ENCODE measurements at places on chromosomes 5 and 9.

DNA sequence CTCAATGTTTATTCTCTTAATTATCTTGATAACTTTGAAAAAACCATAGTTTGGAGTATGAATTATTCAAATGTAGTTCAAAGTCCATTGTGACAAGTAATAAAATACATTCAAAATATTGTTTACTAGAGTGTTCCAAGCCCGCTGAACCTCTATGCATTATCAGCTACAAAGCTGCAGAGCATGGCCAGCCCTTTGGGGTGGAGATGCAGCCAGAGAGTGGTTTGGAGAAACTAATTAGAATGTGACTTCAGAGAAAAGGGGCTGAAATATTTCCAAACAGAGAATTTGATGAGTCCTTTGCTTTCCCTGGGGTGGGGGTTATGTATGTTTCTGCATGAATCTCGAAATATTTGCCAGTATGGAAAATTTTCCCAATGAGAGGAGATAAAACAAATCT, 211.3 kb downstream of the NTRK2 start:
- DNase-seq = no peak

DNA sequence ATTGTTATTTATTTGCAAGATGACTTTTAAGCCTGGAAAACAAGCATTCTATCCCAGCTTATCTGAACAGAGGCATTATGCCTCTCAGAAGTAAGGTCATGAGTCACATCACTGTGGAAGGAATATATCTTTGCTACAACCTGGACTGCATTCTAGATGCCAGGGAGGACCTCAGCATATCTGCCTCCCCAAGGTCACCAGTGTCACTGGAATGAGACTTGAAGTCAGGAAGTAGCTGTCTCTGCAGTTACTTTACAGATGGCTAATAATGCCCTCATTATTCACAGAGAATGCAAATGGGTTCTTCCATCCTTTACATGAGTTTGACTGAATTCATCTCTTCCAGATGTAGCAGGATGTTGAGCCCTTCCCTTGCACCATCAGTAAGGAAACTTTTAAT, 4.4 kb upstream of the FAM13B start:
- DNase-seq = no peak

DNA sequence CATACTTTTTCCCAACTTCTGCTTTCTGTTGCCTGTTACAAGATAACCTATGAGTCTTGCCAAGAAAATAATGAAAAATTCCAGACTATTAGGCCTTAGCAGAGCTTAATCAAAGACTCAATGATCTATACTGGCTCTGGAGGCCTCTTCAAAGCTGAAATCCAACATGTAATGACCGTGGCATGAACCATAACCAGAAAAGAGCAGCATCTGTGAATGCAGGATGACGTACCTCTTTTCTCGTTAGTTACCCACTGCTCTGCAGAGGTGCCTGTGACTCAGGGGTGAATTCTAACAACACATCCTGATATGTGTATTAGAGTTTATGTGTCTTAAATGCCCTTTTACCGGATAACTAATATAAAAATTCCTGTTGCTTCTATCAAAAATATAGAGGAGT, 645.4 kb downstream of the PRELID2 start:
- no peak for DNase-seq

DNA sequence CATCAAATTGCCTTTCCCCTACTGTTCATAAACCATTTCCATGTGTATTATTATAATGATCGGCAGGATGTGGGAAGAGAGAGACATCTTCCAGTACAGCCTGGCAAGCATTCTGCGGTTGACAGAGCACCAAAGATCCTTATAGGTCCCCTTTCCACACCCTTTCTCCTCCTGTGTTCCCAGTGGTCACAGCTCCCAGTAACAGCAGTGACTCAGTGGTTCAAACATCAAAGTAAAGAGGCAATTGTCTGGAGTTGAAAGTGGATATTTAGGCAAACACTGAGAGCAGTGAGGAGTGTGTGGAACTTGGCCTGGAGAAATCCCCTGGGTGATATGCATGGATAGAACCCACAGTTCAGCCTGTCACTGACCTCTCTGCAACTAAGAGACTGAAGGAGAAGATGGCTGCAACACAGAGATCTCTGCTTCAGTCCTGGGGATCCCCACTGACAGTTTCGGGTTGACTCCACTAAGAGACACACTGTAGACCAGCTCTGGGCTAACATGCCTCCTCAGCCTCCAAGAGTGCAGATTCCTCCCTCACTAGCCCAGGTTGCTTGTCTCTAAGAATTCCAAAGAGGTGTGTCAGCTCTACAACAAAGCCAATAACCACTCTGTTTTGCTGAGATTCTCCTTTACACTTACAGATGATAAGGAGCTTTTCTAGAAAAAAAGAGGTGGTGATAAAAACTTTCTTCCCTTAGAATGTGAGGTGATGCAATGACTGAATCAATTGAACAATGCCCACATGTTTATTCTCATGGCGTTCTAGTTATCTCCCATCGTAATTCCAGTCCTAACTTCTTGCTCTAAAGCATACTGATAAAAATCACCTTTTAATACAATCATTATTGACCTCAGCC, 94.4 kb upstream of the IL6ST start:
- peak; percentile 19 for DNase-seq

GRCh38 chr9:4793459-4794395, 983 bp downstream of the RCL1 start:
- DNase-seq = no peak

DNA sequence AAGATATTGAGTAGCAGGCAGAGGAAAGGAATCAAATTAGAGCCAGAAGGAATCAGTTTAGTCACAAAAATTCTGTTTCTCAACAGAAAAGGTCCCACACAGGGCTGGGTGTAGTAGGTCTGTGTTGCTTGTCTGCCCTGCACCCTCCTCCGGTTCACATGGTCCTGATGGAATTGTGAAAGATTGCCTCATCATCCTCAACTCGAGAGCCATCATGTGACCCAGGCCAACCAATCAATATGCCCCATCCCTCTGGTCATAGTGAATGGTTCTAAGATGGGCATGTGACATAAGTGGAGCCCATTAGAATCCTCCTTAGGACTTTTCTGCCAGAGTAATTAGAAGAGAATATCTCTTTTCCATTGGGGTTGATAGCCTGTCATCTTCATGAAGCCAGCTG, 56.7 kb upstream of the RAD23B start:
- DNase-seq = no peak

DNA sequence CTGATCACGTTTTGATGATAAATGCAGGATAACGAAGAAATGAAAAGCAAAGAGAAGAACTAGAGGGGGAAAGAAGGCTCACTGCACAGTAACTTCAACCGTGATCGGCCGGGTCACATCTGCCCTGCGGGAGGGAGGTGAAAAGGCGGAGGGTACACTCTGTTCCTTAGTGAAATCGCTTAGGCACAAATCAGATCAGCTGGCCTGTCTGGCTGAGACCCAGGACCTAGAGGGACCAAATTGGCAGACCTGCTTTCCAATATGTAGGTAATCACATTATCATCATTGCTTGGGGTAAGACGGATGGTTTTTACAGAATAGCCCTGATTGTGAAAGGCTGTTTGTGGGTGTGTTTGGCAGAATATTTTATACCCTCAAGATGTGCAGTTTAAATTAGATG, 82.2 kb downstream of the SLC28A3 start:
- DNase-seq = no peak

- DNase-seq = no peak
Measured at GRCh38 chr5:40607202-40607601, 72.5 kb upstream of the PTGER4 start.

DNA sequence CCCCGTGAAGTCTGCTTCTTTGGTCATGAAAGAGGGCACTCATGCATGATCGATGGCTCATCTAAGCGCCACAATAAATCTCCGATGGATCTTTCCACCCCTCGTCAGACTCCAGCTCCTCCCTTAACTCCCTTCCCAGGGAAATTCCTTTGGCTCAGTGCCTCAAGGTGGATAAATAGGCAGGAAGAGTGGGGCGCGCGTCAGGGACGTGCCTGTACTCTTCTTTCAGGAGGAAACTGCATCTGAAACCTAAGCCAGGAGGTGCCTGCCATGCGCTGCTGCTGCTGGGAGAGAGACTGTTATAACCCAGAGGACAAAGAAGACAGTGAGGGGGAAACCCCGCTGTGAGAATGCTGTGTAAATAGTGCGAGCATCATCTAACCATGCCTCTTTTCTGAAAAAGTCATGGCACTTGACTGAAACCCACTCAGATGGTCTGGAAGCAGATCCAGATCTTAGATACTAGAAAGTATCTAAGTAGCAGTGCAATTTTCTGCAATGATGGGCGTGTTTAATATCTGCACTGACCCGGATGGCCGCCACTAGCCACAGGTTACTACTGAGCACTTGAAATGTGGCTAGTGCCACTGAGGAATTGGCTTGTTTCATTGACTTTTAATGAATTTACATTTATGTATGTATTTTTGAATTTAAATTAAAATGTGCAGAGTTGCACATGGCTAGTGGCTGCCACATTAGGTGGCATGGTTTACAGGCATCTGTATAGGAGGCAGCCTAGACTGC, 120.3 kb upstream of the BASP1 start:
- DNase-seq = no peak

DNA sequence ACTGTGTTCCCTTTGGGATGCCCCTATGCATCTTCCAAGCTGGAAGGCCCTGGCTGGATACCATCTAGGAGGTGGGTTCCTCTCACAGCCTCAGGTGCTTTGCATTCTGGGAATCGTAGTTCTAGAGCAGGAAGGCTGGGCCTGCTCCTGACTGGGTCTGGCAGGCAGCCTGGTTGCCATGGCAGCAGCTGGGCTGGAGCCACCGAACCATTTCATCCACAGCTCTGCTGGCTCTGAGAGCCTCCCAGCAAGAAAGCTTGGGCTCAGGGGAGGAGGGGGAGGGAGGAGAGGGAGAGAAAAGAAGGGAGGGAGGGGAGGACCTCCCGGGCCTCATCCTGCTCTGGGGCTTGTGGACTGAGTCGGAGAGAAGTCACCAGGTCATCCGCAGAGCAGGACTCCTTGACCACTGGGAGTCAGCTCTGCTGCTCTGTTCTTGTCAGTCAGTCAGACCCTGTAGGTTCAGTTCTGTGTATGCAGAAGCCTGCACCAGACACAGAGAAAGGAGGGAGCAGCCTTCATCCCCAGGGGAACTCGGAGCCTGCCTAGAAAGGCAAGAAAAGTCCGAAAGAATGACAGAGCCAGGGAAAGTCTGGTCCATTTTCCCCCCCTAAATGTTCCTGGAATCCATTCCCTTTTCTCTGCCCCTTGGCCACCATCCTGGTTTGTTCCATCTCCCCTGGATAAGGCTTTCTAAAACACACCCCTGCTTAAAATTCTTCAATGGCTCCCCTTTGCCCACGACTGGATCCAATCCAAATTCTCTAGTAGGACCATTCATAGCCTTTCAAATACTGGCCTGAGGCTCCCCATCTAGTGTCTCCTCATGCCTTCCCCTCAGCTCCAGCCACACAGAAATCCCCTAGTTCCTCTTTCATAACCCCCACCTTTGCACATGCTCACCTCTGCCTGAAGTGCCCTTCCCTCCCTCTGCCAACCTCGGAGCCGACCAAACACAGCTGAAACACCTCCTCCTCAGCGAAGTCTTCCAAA, 65.4 kb upstream of the ARAP3 start:
- no peak for DNase-seq

DNA sequence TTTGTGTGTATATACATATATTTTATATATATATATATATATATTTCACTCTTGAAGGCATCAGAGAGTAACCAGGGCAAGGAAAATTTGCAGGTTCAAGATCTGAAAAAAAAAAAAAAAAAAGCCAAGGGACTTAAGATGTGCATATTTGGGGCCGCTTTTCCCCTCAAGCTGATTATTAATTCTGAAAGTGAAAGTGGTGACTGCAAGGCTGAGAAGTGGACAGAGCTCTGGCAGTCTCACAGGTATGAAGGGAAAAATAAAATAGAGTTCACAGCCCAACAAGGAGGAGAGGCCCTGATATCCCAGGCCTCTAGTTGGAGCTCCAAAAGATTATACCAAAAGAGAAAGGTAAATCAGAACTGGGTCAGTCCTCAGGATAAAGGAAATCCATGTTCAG, 234.4 kb upstream of the GAS1 start:
- DNase-seq = no peak

DNA sequence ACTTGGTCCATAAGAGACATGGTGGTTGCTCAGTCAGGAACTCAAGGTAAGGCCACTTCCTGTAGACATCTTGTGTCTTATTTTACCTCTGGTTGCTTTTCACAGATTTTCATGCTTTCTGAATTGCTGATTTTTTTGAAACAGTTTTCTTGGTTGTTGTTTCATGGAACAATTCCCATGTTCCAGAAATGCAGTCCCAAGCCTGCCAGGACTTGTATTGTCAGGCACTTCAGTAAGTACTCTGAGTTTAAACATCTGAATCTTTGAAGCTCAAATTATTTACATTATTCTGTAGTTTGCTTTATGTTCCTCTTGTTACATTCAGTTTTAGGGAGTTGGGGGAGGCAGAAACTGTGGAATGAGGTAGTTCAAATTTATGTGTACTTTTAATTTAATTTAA, 290.2 kb downstream of the DMRT2 start:
- no peak for DNase-seq

GRCh38 chr9:77561331-77562018, 86.6 kb downstream of the GNA14 start:
- DNase-seq = no peak

DNA sequence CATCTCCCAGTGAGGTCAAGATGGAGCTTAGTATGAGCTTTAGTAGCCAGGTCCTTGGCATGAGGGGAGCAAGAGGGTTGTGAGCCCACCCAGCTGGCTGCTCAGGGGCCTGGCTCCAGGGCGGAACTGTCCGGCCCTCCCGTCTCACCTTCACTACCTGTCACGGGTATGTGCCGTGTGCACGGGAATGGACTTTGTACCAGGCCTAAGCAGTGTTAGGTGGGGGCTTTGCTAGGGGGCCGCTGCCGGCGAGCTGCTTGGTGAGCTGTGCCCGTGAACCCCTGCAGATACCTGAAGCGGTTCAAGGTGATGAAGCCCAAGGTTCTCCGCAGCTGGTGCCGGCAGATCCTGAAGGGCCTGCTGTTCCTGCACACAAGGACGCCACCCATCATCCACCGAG, 46.7 kb downstream of the WNK2 start:
- DNase-seq = no peak

- no peak for DNase-seq
Measured at GRCh38 chr5:157366741-157367674, 93.0 kb upstream of the NIPAL4 start.

- no peak for DNase-seq
Measured at GRCh38 chr5:20476016-20476415, 488.0 kb upstream of the CDH18 start.

DNA sequence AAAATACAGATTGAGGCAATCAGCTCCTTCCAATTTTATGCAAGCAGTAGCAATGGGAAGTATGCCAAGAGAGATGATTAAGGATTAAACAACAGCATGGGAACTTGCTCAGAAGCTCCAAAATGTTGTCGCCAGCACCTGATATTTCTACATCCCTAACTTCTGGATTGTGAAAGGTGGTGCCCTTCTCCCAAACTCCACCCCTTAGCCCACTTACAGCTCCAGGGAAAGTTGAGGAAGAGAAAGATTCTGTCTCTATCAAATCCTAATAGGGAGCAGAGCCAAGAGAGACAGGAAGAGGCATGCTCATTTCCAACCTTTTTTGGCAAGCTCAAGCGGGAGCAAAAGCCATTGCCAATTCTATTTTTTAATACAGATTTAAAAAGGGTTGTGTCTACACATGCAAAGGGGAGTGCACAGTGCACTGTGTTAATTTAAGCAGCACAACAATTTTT, 92.4 kb upstream of the NR3C1 start:
- DNase-seq = no peak

- DNase-seq = no peak
Measured at GRCh38 chr5:41906151-41906550, 2.0 kb downstream of the RIMOC1 start.

- DNase-seq = no peak
Measured at GRCh38 chr5:127400539-127400938, 109.9 kb downstream of the MEGF10 start.

GRCh38 chr5:9245071-9245470, 300.8 kb downstream of the SEMA5A start:
- DNase-seq = no peak

GRCh38 chr5:151451626-151452520, 4.5 kb downstream of the SLC36A1 start:
- DNase-seq = no peak
